ENCODE measurements at places on chromosomes 4 and X.

- DNase-seq = no peak
These were observed 1720.2 kb downstream of the PCDH7 start for GRCh38 chr4:32440391-32440790.

DNA sequence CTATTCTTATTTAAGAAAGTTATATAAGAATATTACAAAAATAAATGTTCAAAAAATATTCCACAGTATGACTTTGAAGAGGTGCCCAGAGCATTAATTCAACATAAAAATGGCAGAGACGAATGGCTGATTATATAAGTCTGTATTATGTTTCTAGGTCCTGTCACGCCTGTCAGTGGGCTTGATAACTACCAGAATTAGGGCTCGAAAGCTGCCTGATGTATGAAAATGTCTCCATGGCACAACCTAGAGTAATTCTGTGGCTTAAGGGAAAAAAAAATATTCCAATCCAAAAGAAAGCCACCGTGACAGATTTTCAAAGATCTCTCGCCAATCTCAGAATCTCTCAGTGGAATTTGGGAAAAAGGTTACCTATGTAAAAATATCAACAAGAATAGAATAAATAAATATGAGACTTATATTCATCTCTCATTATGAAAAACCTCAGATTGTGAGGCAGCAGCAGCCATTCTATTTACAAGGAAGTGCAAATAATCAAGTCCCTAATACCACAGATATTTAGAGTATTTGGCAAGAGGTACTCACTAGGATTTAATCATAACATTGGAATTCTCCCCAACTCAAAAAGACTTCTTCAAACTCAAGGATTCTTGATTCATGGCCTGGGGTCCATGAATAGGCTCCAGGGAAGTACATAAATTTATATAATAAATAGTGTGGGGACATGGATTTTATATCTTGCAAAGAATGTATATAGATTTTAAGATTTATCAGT, 489.1 kb upstream of the INTU start:
- DNase-seq = no peak

DNA sequence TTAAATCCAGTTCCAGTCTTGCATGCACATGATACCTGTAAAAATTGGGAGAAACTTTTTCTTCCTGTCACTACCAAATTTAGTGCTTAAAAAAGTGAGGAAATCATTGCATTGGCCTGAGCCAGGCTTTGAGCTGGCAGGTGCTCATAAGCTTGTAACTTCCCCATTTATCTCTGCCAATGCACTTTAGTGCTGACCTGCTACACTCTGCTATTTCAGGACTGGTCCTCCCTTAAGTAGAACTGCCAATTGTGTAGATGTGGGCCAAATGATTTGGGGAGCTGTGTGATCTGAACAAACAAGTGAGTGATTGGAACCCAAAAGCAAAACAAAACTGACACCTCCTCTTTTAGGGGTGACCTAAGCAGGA, 51.8 kb downstream of the ZNF827 start:
- no peak for DNase-seq

- no peak for DNase-seq
These were observed 105.9 kb upstream of the HPGD start for GRCh38 chr4:174628191-174628590.

- DNase-seq = no peak
These were observed 15.8 kb downstream of the RBM10 start for GRCh38 chrX:47160781-47161180.
